ENCODE measurements at places on chromosomes 7 and 10.

GRCh38 chr10:29317027-29317420 lies 28.2 kb downstream of the LYZL1 start:
- DNase-seq: no peak

DNA sequence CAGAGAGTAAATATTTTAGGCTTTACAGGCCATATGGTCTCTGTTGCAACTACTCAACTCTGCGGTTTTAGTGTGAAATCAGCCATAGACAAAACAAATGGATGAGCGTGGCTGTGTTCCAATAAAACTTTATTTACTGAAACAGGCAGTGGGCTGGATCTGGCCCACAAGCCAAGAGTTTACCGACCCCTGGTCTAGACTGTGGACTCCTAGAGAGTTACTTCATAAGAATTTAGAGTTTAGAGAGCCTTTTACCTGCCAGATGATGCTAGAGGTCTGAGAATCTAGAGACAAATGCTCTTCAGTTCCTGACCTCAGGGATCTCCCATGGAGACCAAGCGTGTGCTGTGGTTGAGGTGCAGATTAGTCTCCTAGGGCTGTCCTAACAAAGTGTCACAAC lies 174.8 kb downstream of the PTEN start:
- peak; percentile 23 for DNase-seq

- no peak for DNase-seq
These were observed 138.1 kb upstream of the LAMB4 start for GRCh38 chr7:108268200-108268820.

GRCh38 chr7:98321301-98321700 lies 39.8 kb downstream of the BRI3 start:
- DNase-seq: no peak

DNA sequence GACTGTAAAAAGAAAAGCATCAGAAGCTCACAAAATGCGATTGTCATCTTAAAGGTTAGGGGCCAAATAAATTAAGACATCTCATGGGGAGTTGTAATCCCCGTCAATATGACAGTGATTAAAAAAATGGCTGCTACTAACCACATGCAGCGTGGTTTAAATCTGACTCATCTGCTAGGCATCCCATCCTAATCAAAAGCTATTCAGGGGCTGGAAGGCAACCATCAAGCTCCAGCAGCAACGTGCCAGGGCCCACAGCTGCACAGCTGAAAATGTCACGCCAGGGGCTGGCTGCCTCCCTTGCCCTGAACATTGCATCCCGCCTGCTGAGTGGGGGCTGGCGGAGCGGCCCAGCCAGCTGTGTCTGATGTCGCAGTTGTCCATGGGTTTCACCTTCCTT lies 66.3 kb upstream of the FRMD4A start:
- DNase-seq: peak; percentile 75

DNA sequence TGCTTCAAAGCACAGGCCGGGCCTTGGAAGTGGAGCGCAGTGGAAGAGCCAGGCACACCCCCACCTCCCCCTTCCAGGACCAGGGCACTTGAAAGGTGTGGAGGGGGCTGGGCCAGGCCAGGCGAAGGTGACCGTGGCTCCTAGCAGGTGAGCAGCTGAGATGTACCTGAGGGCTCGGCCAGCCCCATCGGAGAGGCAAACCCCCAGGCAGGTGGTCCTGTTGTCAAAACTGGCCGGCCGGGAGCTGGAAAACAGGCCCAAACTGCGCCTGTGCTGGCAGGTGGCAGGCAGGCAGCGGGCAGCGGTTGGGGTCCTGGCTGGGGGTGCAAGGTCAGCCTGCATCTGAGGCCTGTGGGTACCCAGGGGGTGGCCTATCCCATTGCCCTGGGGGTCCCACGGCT lies 96.4 kb upstream of the DNAAF5 start:
- no peak for DNase-seq

DNA sequence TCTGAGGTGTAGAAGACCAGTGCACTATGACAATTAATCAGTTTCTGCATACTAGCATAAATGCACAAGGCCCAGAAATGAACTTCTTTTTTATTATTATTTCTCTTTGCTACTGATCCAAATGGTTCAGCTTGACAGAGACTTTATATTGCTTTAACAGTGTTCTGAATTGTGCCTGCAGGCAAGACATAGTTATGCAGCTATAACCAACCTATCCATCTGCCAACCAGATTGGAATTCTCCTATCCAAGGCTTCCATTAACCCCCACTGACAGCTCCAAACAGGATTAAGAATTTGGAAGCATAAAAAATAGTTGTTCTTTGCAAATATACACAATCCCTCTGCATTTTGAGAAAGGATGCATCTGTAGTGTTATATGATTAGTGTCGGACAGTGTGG lies 98.2 kb downstream of the BTRC start:
- no peak for DNase-seq

- no peak for DNase-seq
These were observed 261.0 kb upstream of the KLF6 start for GRCh38 chr10:4046030-4046429.

DNA sequence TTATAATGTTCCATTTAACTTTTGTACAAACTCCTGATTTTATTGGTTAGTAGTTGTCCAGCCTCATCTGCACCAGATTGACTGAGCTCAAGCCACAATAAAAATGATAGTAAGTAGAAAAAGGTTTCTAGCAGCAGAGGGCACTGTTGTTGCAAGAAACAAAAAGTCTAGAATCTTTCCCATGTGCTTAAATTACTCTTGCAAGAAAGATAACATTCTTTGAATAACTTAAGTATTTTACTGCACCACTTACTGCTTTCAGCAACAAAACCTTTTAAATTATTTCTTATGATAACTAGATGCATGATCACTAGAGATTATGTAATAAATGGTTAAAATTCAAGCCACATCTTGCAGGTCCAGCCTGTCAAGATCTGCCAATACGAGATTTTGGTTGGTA lies 27.0 kb downstream of the LMOD2 start:
- DNase-seq: peak; percentile 63

DNA sequence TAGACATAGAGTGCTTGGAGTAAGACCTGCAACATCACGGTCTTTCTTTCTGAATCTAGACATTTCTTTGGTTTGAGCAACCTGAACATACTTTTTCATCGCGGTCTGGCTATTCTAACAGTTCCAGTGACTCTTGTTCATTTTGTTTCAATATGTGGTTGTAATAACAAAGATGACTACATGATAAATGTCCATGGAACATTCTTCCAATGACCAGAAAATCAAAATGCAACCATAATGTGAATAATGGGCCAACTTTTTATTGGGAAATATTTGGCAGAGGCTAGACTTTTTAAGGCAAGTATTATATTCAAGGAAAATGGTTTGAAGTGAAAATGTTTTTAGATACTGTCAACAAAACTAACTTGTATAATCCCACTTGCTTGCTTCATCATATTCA lies 282.5 kb downstream of the INHBA start:
- no peak for DNase-seq

DNA sequence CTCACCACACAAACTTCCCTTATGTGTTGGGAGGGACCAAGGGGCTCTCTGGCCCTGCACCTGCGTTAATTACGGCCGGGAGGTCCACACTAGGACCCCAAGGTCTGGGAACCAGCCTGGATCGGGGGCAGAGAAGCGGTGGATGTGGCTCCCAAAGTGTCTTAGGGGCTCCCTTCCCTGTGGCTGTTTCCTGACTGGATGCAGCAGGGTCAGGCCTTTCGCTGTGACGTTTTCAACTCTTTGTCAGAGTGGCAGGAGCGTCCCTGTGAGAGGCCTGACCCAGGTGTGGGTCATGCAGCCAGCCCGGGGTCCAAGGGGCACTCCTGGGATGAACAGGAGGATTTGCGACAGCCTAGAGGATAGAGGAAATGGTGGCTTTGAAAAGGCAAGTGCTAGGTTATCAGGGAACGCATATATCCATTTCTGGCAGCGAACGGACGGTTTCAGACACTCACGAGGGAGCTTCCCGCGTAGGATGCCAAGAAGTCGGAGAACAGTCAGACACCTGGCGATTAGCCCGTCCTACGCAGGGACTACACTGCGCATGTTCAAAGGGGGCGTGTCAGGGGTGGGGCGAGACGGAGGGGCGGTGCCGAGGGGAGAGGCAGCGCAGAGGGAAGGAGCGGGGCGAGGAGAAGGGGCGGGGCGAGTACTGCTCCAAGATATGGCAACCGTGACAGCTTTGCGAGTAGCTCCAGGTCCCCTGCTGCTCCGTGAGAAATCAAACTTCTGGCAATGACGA lies 46.2 kb upstream of the ZNF716 start:
- DNase-seq: peak; percentile 19

DNA sequence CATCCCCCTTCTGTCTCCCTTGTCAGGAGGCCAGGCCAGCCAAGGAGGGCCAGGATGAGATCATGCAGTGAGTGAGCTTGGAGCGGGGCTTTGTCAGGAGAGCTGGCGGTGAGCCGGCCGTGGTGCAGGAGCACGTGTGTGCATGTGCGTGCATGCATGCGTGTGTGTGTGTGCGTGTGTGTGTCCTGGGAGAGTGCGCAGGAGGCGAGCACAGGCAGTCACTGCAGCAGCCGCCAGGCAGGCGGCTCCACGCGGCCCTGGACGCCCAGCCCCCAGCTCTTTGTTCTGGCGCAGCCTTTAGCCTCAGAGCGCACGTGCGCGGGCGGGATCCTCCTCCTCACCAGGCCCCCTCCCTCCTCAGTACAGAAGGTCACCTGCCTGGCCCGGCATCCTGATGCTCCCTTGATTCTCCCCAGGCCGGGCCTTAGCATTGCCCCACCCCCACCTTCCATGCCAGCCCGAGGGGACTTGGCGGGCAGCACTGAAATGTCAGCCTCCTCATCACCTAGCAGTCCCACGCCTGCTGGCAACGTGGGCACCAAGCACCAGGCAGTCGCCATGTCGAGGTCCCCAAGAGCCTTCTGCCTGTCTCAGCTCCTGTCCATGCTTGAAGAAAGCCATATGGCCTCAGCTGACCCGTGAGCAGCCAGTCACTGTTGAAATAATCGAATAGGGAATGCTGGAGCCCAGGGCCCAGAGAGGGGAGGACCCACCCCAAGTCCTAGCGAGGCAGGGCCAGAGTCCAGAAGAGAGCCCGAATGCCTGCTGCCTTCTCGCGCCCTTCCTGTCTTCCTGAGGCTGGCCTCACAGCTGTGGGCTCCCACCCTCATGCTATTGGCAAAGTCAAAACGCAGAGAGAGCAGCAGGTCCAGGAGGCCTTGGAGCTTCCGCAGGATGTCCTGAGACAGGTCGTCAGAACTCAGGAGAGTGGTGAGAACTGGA lies 125.9 kb upstream of the PPIF start:
- DNase-seq: peak; percentile 87

- no peak for DNase-seq
These were observed 759.9 kb downstream of the LRMDA start for GRCh38 chr10:76191336-76191735.

GRCh38 chr7:49669285-49669684 lies 104.2 kb upstream of the VWC2 start:
- no peak for DNase-seq

GRCh38 chr10:99610221-99610620 lies 10.0 kb downstream of the SLC25A28 start:
- no peak for DNase-seq
